ENCODE measurements at places on chromosomes 2 and 18.

GRCh38 chr18:74508821-74509225, 12.7 kb downstream of the CNDP2 start:
- DNase-seq: peak; percentile 12

GRCh38 chr2:196513796-196514526, 125.6 kb upstream of the CCDC150 start:
- no peak for DNase-seq

- DNase-seq: no peak
These were observed 12.1 kb downstream of the CFLAR start for GRCh38 chr2:201128033-201128432.

- DNase-seq: no peak
These were observed 44.1 kb downstream of the EVA1A start for GRCh38 chr2:75516378-75517360.

GRCh38 chr2:23642516-23642915, 257.5 kb downstream of the KLHL29 start:
- DNase-seq: no peak

- peak; percentile 67 for DNase-seq
These were observed 42.4 kb upstream of the NABP1 start for GRCh38 chr2:191635333-191636234.

DNA sequence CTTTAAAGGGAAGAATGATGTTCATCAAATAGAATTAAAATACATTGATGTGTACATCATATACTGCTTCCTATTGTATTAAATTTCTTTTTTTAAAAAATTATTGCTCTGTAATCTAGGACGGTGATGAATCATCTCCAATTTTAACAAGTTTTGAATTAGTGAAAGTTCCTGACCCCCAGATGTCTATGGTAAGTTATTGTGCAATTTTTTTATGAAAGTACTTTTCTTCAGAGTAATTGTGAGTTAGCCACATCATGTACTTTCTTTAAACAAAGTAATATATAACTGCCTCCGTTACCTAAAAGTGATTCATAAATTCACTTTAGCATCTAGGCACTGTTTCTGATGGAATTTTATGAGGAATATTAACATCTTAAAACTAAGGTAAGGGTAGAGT, 38.1 kb downstream of the PIK3C3 start:
- DNase-seq: peak; percentile 39

DNA sequence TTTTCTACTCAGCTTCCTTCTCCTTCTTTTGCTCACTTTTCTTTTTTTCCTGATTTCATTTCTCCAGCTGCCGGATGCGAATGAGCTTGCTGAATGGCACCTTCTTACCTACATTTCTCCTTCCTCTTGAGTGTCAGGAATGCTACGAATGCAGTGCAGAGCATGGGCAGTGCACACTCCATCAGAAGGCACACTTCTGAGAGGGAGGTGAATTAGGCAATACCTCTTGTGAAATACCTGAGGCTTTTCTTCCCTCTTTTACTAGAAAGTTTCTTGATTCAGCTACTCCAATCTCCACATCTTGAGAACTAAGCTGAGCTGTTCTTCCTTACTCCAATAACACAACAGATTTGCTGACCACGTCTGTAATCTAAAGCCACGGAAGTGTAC, 51.1 kb downstream of the PLEKHM3 start:
- DNase-seq: no peak
